ENCODE measurements at places on chromosomes 13 and 19. TPM values are rescaled to one million over a fixed set of nuclear protein-coding genes. Genes with fewer than 3 reads are reported as not detected.

DNA sequence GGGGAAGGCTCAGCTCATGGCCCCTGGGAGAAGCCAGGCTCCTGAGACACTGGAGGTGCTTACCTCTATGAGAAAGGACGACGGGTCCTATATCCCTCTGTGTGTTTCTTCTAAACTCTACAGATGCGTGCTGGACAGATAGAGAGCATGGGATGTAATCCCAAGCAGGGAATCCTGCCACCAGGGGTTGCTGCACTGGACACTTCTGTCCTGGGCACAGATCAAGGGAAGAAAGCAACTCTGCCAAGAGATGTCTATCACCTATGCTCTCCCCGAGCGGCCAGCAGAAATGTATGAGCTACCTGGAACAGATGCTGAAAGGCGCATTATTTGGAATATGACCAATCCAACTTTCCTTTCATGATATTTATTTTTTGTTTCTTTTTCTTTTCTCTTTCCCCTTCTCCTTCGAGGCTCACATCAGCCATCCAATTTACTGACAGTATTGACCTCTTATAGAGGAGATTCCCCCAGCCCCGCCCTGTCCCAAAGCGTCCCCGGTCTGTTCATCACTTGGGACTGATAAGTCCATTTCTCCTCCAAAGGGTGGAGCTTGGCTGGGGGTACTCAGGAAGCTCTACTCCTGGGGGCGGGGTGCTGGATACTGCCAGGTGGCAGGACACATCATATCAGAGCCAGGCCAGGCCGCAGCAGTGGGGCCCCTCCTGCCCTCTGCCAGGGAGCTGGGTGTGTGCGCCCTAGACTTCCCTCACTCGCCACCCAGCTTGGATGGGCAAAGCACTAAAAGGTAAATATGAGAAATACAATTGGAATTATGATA is 34.2 kb downstream of the TSHZ3 start:
- H3K4me1 ChIP-seq: no peaks in the 10 kb centered on the region
- no peak for DNase-seq
- peaks cover 6% of the 10 kb centered on the region for H3K27me3 ChIP-seq
- H3K36me3 ChIP-seq: no peaks in the 10 kb centered on the region

DNA sequence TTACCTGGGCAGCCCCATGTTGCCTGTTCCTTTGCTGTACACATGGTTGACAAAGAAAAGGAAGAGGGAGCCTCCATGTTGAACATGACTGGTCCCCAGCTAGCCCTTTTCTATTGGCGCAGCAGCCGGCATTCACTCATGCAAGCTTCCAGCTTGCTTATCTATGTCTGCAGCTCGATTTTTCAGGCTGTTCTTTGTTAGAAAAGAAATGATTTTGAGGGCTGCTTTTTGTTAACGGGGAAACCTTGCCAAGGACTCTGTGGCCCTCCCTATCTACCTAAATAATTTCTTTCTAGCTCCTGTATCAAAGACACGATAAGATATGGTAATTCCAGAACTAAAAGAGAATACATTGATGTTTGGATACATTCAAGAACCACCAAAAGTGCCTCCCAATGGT is 20.4 kb upstream of the ADGRE2 start:
- no peak for DNase-seq
- H3K4me1 ChIP-seq: no peaks in the 10 kb centered on the region
- H3K36me3 ChIP-seq: no peaks in the 10 kb centered on the region
- no peaks in the 10 kb centered on the region for H3K27me3 ChIP-seq
- H3K4me3 ChIP-seq: no peak overlapping the region

DNA sequence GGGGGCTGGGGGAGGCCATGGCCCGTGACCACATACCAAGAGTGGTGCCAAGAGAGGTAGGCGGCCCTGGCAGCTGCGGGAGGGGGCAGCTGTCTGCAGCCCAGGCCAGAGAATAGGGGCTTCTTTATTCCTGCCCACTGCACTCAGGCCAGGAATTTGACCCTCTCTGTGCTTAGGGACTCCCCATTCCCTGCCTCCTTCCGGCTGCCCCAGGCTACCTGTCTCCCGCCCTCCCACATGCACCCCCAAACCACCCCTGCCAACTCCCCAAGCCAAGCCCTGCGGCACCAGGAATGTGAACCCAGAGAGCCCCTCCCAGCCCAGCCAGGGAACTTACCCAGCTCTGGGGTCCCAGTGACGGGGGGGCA is 687 bp downstream of the PLEKHA4 start:
- DNase-seq: no peak
- no peaks in the 10 kb centered on the region for H3K36me3 ChIP-seq
- H3K4me1 ChIP-seq: peaks cover 25% of the 10 kb centered on the region
- peak overlapping the region; percentile 60 for H3K27ac ChIP-seq
- H3K4me3 ChIP-seq: peak overlapping the region; percentile 5

GRCh38 chr19:12723641-12724426 is at the start of gene TNPO2:
TNPO2 (minus strand) TSS chr19:12723932; CDS start chr19:12720977, 2,955 bp downstream.
- no peaks in the 10 kb centered on the region for H3K27me3 ChIP-seq
- peak within 1 kb of the TSS; percentile 69 for H3K27ac ChIP-seq
- peak within 1 kb of the TSS; percentile 83 for H3K4me3 ChIP-seq
- DNase-seq: peak; percentile 60
- peaks cover 9% of the 10 kb centered on the region for H3K4me1 ChIP-seq

- no peaks in the 10 kb centered on the region for H3K36me3 ChIP-seq
- no peaks in the 10 kb centered on the region for H3K4me1 ChIP-seq
- H3K27me3 ChIP-seq: no peaks in the 10 kb centered on the region
- H3K4me3 ChIP-seq: no peak overlapping the region
These were observed 689.0 kb upstream of the SLITRK1 start for GRCh38 chr13:84571264-84571663.

- H3K27ac ChIP-seq: no peak overlapping the region
- DNase-seq: no peak
- H3K4me1 ChIP-seq: peaks cover 26% of the 10 kb centered on the region
- no peaks in the 10 kb centered on the region for H3K27me3 ChIP-seq
- no peak overlapping the region for H3K4me3 ChIP-seq
- no peaks in the 10 kb centered on the region for H3K36me3 ChIP-seq
These were observed 19.0 kb downstream of the VSTM2B start for GRCh38 chr19:29544656-29545360.

BRSK1 gene
- polyA plus RNA-seq: 9.7 TPM

GRCh38 chr19:45403781-45404556 is 900 bp downstream of the PPP1R13L start:
- H3K27me3 ChIP-seq: peaks cover 25% of the 10 kb centered on the region
- peak; percentile 65 for DNase-seq
- no peaks in the 10 kb centered on the region for H3K36me3 ChIP-seq
- peak overlapping the region; percentile 90 for H3K4me3 ChIP-seq

ARHGEF1 gene
- polyA plus RNA-seq: 63.6 TPM

DNA sequence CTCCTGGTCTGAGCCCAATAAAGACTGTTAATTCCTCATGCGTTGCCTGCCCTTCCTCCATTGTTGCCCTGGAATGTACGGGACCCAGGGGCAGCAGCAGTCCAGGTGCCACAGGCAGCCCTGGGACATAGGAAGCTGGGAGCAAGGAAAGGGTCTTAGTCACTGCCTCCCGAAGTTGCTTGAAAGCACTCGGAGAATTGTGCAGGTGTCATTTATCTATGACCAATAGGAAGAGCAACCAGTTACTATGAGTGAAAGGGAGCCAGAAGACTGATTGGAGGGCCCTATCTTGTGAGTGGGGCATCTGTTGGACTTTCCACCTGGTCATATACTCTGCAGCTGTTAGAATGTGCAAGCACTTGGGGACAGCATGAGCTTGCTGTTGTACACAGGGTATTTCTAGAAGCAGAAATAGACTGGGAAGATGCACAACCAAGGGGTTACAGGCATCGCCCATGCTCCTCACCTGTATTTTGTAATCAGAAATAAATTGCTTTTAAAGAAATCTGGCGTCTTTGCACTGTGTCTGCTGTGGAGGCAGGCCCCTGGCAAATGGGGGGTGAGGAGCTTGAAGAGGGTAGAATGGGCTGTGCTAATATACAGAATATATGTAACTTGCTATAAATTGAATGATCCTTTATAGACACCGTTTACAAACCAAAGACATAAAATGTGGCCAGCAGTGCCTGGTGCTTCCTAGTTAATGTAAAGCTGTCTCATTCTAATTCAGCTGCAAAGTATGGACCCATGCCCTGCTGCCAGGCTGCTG is 4.2 kb upstream of the RPS11 start:
- peaks cover 42% of the 10 kb centered on the region for H3K36me3 ChIP-seq
- H3K4me1 ChIP-seq: peaks cover 40% of the 10 kb centered on the region
- no peaks in the 10 kb centered on the region for H3K27me3 ChIP-seq
- no peak overlapping the region for H3K4me3 ChIP-seq
- H3K27ac ChIP-seq: peak overlapping the region; percentile 49

CRB3 gene
- polyA plus RNA-seq: 41.7 TPM

CXCL17 gene
- polyA plus RNA-seq: 0.07 TPM

- peaks cover 15% of the 10 kb centered on the region for H3K27me3 ChIP-seq
- no peaks in the 10 kb centered on the region for H3K36me3 ChIP-seq
- DNase-seq: no peak
These were observed 7.7 kb downstream of the KASH5 start for GRCh38 chr19:49395581-49396407.

RFPL4AL1 gene
- not detected for polyA plus RNA-seq

PTGIR gene
- polyA plus RNA-seq: 4.8 TPM

GRCh38 chr19:7970716-7971448 is 27.4 kb upstream of the TIMM44 start:
- no peak overlapping the region for H3K27ac ChIP-seq
- H3K4me3 ChIP-seq: no peak overlapping the region
- no peaks in the 10 kb centered on the region for H3K4me1 ChIP-seq
- H3K36me3 ChIP-seq: peaks cover 78% of the 10 kb centered on the region
- no peak for DNase-seq

DNA sequence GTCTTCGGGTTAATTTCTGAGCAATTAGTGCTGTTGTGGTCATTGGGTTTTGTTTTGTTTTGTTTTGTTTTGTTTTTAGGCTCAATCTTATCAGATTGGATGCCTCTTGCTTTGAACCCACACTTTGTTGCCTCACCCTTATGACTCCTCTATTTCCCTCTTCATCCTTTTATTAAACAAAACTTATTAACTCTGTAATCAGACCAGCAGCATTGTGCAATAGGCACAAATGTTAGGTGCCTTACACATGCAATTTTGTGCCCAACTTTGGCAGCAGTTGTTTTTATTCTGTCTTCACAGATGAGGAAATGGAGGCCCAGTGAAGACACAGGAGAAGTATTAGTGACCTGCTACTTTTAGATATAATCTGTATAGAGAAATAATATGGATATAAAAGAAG is 377.7 kb downstream of the KCNRG start:
- no peak overlapping the region for H3K4me3 ChIP-seq
- H3K36me3 ChIP-seq: no peaks in the 10 kb centered on the region
- no peak for DNase-seq

TUBB4A gene
- polyA plus RNA-seq: 7.3 TPM

IL11 gene
- 0.66 TPM for polyA plus RNA-seq

- no peaks in the 10 kb centered on the region for H3K36me3 ChIP-seq
- H3K27ac ChIP-seq: no peak overlapping the region
- no peak for DNase-seq
- no peaks in the 10 kb centered on the region for H3K4me1 ChIP-seq
These were observed 162.4 kb downstream of the DCT start for GRCh38 chr13:94317063-94317491.

Data from large intestine (tissue), 12 donors.